Common myeloid progenitor, CD34-positive (primary cell): ENCODE measurements at places on chromosomes 11 and 22.

DNA sequence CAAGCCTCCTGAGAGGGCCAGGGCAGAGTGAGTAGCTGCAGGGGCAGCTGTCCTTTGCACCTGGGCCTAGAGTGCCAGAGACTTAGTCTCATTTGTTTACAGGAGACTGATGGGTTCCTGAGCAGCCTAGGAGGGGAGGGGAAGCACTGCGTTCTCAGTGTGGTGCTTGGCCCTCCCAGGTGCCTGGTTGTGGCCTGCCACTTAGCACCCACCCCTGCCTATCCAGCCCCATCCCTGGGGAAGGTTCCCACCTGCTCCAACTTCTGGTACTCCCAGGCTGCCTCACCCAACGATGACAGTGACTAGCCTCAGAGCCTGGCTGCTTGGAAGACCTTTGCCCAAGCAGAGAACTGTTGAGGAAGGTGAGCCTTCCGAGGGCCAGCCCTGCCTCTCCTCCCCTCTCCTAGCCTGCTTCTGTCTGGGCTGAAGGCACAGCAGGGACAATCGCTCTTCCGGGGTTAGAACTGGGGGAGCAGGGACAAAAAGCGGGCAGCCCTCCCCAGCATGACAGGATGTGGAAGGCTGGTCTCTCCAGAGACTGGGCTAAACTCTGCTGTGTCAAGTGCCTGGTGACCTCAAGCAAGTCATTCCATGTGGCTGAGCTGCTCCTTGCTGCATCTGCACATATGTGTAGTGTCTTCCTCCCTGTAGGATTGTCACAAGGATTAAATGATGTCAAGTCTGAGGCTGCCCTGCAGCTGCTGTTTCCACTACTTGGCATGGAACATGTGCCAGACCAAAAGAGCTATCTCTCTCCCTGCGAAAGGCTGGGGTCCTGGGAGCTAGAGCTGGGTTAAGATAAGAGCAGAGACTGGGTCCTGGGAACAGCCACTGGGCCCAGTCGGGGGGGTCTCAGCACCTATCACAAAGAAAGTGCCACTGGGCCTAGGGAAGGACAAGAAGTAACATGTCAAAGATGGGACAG is 9.9 kb downstream of the KCNQ1OT1 start:
- DNase-seq = no peak

DNA sequence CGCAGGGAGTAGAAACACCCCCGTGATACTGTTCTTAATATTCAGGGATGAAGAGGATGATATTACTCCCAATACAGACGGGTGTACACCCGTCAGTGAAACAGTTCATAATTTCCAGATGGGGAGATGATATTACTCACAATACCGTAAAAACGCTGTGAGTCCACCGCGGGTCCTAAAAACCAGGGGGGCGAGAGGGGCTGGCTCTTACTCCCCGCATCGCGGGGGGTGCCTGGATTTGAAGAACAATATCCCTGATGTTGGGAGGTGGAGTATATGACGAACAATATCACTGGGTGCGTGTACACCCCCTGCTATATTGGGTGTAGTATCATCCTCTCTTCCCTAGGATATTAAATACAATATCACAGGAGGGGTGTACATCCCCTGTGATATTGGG is 20.5 kb upstream of the APOL5 start:
- no peak for DNase-seq

DNA sequence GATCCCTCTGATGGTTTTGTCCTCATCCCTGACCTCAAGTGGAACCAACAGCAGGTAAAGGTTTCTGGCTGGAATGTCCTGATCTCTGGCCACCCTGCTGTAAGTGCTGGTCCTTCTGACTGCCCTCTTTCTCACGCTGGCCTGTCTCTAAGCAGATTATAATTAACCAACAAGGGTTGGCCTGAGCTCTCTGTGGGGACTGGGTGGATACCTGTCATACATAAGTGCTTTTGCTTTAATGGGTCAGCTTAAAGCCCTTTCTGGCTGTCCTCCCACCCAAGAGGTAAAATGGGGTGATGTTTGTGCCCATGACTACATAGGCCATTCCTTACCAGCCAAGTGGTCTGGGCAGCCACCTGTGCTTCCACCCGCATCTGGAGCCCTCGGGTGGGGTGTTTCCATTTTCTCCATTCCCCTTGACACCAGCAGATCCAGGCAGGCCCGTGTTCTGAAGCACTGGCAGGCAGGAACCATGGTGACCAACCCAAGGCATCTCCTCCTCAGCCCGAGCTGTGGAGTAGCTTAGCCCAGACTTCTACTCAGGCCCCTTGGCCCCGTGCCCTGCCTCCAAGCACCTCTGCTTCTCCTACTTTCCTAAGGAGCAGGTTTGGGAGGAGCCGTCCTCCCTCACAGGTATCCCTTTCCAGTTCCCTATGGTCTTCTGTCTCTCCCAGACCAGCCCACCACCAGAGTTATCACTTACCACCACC is 17.0 kb upstream of the ST3GAL4 start:
- no peak for DNase-seq

DNA sequence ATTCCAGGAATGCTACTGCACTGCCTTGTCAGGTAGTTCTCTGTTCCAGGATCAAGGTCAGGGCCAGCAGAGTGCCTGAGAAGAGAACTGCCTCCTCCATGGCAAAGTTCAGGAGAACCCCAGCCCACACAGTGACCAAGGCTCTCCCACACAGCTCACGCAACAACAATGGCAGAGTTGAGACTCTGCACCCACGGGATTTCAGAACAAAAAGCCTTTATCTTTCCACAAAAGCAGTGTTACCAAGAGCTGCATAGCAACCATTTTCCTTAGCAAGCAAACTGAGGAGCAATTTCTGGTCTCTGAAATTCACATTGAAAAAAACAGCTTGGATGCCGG is 11.1 kb downstream of the PLAAT3 start:
- no peak for DNase-seq

GRCh38 chr11:69089258-69089657 is 40.5 kb downstream of the TPCN2 start:
- DNase-seq = peak; percentile 27

DNA sequence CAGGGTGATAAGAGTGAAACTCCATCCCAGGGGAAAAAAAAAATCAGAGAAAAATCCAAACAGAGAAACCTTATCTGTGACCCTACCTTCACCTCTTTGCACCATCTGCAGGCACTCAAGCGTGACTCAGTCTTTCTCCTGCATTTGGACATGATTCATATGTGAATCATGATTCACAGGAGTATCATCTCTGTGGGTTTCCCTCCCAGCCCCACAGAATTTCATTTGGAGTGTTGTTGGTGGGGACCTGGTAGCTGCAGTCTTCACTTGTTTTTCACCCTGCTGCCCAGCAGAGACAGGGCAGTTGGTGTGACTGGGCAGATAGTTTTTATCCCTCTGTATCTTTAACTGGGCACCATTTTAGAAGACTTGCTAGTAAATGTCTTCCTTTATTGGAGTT is 75.7 kb downstream of the DEPDC5 start:
- no peak for DNase-seq

DNA sequence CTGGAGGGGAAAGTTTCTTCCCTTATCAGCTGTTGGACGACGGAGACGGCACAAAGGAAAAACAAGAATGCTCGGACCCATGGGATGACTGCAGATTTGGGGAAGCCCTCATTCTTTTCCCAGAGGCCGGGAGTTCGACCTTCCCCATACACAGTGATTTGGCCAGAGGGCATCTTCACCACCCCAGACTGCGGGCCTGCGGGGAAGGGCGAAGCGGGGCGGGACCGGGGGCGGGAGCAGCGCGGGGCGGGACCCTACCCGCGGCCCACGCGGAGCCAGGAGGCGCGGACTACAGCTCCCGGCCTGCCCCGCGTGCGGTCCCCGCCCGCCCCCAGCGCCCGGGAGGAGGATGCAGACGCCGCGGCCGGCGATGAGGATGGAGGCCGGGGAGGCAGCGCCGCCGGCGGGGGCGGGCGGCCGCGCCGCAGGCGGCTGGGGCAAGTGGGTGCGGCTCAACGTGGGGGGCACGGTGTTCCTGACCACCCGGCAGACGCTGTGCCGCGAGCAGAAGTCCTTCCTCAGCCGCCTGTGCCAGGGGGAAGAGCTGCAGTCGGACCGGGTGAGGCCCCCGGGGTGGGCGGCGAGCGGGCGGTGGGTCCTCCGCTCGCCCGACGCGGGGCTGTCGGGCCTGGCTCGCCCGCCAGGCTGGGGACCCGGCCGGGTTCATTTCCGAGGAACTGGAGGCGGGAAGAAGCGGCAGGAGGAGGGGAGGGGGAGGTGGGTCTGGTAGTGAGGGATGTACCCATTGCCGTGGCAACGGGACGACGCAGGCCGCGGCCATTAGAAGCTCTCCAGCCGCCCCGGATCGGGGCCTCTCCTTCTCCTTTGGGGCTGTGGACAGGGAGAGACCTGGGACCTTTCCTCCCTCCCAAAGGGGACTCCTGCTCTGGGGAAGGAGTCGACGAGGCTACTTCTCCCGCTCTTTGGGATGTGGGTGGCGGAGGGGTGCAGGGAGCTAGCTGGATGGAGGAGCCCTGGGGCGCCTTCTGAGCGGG is at the start of gene KCTD17:
Gene KCTD17, plus strand, starts transcription at position 352 of the 995 bp plus-strand sequence. Its CDS starts 19 bp downstream, at position 371.
- peak; percentile 63 for DNase-seq

- no peak for DNase-seq
These were observed 52.1 kb upstream of the EIF3M start for GRCh38 chr11:32531528-32531927.

DNA sequence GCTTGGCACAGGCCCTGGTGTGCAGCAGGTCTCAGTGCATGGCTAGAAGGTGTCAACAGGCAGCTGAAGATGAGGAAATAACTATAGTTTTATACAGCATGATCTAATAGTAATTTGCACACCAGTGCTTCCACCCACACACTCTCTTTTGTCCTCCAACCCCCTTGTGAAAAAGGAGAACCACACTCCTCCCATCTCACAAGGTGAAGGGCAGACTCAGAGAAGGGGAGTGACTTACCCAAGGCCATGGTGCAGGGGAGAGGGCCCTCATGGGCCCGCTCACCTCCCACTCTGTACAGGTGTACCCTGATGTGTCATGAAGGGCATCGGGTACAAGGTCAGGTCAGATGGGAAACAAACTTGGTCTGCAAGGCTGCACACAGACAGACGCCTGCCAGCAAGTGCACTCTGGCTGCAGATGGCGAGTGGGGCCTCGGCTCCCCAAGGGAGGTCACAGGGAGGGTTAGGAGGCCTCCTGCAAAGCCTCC is 53.4 kb downstream of the DGCR2 start:
- DNase-seq = no peak

DNA sequence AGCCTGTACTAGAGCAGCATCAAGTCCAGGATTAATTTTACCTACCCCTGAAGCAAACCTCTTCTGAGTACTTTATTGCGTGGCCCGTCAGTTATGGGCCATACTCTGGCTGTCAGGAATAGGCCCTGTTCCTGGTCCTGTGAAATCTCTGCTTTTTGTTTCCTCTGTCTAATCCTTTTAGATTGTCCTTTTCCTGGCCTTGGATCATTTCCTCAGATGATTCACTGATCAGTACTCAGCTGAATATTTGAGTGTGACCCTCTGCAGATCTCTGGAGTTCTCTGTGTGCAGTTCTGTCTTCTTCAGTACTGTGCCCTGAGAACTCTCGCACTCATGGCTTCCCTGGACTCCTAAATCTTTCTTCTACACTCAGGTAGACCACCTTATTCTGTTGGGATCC is 123.5 kb downstream of the UVRAG start:
- no peak for DNase-seq

- DNase-seq = no peak
These were observed 351.1 kb downstream of the CADM1 start for GRCh38 chr11:115153135-115153534.

- DNase-seq = peak; percentile 93
These were observed 22.5 kb downstream of the CLPB start for GRCh38 chr11:72411623-72412419.

- DNase-seq = no peak
These were observed 972 bp upstream of the TSSC4 start for GRCh38 chr11:2399488-2400068.

- no peak for DNase-seq
These were observed 94.6 kb upstream of the ALKBH3 start for GRCh38 chr11:43786016-43786415.

GRCh38 chr22:17368144-17368543 is 1.1 kb upstream of the CECR2 start:
- DNase-seq = no peak

GRCh38 chr11:128039140-128040021 is 548.0 kb downstream of the ETS1 start:
- DNase-seq = peak; percentile 94

DNA sequence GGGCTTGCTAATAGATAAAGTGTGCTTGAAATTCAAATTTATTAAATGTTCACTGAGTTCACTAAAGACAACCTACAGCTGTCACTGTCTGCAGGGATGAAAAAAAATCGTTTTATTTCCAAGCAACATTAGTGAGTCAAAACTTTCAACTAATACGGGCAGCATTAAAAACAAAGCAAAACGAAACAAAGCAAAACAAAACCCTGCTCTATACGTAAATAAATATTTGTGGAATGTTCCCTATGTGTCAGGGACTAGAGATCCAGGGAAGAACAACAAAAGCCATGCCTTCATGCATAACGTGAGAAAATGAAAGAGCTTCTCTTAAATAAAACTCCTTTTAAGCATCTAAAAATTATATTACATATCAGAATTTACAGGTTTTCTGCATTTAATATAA is 553 bp downstream of the NAALAD2 start:
- no peak for DNase-seq

DNA sequence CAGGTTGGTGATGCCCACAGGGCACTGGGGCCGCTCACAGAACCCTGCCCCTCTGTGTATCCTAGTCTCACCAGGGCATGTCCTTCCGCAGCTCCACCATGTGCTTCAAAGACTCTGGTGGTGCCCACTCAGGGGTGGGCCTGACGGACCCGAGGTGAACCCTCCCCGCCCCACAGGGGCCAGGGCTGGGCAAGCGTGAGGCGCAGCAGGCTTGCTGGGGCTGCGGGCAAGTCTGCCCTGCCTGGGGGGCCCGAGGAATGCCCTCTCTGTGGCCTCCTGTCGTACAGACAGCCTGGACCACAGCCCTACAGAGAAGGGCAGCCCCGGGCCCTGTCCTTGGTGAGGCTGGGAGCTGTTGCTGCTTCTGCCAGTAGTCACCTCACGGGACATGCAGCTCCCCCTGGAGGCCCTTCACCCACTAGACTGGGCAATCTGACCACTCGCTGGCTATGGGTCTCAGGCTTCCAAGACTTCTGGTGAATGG is 40.2 kb downstream of the TBX1 start:
- DNase-seq = peak; percentile 24

DNA sequence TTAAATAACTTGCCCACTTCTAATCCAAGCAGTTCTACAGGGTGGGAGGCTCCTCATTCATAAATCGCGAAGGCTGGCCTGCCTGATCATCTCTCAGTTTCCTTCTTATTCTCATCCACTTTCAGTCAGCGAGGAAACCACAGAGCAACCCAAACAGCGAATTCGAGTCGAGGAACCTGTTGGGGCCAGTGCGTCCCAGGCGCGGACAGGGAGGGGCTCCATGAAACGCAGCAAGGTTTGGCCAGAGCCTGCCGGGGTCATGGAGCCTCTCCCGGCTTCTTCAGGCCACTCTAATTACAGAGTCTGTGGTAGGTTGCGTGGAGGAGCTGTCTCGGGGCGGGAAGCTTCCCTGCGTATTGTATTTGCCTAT is 741 bp upstream of the NAV2 start:
- DNase-seq = no peak
